ENCODE measurements at places on chromosomes 3 and 15.

DNA sequence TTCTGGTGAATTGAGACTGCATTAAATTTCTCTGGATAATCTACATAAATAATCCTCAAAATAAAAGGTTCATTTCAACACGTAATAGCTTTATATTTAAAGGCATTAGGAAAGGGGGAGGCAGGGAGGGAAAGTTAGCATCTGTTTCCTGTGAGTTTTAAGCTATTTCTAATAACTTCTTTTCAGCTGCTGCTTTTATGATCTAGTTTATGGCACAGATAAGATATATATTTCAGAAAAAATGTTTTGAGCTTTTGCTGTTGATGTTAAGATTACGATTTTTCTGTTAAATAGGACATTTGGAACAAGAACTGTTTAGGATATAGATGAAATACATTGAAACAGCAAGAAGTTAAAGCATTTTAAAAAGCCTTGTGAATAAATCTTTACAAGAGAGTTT, 30.0 kb downstream of the UBE2E1 start:
- DNase-seq, result no peak

DNA sequence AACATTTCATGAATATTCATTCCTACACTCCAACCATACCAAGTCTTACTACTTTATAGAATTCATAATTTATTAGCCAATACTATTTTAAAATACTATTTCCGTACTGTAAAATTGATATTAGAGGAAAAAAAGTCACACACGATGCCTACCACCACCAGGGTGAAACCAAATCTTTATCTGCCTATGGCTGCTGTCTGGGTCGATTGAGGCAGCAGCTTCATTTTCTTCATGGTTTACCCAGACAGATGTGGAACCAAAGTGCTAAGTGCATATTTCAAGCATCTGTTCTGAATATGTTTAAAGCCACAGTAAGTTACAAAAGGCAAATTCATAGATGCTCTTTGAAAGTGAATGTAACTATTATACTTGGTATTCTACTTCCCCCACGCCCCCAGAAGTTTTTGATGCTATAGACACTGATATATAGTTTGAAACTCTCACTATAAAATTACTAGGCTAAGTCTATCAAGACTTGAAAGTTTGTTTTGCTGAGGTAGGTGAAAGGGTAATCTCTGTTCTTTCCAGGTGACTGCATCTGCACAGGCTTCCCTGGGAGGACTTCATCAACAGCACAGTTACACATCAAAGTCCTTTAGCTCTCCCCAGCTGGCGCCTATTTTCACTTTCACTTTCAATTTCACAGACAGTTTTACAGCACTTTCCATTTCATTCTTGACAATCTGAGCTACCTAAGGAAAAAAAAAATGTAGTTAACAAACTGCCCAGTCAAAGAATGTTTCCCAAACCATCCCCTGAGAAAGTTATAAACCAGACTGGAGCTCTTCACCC, 113.9 kb downstream of the POLQ start:
- peak; percentile 76 for DNase-seq

GRCh38 chr3:157311633-157312375, 124.8 kb upstream of the PTX3 start:
- peak; percentile 92 for DNase-seq

GRCh38 chr15:55255714-55256113, 33.9 kb downstream of the RAB27A start:
- DNase-seq, result no peak

- no peak for DNase-seq
These were observed 264.4 kb upstream of the KCNMB2 start for GRCh38 chr3:178271740-178272387.

- no peak for DNase-seq
These were observed 7.3 kb downstream of the CCDC14 start for GRCh38 chr3:123953735-123954134.

- DNase-seq, result no peak
These were observed 181.1 kb downstream of the LRTM1 start for GRCh38 chr3:54746722-54747121.

DNA sequence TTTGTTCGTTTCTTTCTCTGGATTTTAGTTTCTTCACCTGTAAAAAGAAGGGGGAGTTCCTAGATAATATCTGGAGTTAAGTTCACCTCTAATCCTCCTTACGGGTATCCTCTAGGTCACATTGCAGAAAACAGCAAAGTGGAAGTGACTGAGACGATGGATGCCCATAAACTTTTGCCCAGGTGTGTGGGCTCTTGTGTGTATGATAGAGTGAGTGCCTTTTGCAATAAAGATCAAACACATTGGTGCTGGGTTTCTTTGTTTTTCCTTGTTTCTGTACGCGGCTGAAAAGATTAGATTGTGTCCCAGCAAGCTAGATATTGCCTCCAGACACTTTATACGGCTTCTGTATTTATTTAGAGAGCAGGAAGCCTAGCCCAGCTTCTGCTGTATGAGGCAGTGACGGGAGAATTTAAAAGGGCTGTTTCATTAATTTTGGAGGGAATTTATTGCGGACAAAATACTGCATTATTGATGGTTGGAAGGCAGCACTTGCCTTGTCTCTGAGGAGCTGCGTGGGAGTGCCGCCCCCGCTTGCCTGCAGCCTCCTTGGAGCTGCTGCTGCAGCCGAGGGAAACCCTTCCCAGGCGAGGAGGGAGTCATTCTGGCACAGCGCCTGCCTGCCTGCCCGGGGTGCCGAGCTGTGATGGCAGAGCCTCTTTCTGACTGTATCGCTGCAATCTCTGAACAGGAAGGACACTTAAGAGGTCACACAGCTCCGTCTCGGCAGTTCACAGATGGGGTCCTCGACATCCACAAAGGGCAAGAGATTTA, 38.5 kb downstream of the PYDC2 start:
- DNase-seq, result peak; percentile 61

GRCh38 chr15:97984157-97984556, 23.7 kb downstream of the ARRDC4 start:
- no peak for DNase-seq

DNA sequence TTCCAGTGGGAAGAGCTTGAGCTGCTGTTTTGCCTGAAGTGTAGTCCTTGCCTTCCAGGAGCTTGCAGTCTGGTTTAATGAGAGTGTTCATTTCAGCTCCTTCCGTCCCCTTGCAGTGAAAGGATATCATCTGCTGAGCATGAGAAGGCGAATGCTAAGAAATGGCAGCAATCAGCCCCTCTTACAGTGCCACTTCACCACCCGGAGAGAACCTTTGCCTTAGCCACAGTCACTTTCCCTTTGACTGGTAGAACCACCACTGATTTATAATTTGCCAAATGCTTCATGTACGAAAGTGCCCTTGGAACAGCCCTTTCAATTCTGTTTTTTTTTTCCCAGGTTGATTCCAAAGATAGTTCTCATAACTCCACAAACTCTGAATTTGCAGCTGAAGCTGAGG, 11.5 kb downstream of the TATDN2 start:
- no peak for DNase-seq

DNA sequence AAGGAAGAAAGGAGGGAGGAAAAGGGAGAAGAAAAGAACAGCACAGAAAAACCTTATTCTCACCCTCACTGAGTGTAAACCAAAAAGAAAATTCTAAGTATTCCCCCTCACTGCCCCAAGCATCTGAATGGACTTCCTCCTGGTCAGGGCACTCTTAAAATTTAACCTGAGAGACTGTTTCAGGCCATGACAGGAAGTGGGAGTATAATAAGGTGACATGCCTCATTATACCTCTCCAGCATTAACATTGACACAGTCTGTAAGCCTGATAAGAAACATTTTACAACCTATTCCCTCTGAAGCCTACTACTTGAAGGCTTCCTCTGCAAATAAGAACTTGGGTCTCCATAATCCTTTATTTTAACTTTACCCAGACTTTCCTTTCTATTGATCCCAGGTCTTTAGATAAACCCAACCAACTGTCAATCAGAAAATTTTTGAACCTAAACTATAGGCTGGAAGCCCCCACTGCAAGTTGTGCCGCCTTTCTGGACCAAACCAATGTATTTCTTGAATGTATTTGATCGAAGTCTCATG, 41.7 kb downstream of the SLCO2A1 start:
- no peak for DNase-seq

DNA sequence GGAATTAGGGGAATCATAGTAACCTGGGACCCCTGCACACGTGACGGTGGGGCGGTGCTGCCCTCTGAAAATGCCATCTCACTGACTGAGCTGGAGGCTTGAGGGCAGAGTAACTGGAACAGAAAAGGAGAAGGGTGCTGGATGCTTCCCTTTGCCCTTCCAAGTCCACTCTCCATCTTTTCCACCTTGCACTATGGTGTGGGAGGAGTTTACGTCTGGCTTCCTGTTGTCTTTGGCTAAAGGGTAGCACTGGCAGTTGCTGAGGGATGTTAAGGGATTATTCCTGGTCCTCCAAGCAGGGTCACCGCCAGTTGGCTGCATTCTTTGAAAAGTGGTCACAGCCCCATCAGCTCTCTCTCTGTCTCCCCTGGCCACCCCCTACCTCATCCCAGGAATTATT, 129.4 kb upstream of the SNTN start:
- no peak for DNase-seq

DNA sequence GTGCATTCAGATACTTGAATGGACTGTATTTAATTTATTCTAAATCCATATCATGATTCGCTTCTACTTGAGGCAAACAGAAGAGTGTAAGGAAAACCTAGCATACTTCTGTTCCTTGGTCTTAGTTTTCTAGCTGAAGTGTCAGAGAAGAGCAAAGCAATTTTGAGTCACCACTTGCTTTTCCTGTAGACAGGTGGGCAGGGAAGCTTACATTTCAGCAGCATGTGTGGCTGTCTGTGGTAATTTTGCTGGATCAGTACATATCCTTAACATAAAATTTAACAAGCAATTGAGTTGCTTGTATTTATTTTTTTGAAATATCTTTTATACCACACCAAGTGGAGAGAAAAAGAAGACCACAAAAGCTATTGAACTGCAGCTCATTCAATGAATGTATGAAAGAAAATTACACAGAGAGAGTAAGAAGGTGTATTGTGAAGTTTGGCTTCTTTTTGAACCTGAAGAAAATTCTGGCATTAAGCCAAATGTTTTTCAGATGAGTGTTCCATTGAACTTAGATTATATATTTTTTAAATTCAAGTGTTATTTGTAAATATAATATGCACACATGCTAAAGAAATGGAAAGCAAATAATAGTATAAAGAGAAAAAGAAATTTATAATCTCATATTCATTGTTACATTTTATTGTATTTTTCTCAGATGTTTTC, 747.6 kb downstream of the NAALADL2 start:
- DNase-seq, result no peak

DNA sequence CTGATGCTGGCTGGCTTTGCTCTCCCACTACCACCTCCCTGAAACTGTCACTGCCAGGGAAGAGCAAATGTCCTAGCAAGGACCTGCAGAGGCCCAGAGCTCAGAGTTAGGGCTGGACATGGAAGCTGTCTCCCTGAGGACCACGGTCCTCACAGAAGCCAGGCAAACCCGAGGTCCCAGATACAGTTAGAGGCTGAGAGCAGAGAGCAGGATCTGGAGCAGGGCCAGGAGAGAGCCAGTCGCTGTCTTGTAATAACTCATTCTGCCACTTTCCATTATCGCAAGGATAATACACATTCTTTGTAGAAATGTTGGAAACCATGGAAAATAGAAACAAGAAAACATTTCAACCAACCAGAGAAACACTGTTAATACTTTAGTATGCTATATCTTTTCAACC, 10.1 kb downstream of the GHSR start:
- DNase-seq, result no peak

- DNase-seq, result peak; percentile 78
These were observed 7.9 kb upstream of the SRP14 start for GRCh38 chr15:40046721-40047414.

DNA sequence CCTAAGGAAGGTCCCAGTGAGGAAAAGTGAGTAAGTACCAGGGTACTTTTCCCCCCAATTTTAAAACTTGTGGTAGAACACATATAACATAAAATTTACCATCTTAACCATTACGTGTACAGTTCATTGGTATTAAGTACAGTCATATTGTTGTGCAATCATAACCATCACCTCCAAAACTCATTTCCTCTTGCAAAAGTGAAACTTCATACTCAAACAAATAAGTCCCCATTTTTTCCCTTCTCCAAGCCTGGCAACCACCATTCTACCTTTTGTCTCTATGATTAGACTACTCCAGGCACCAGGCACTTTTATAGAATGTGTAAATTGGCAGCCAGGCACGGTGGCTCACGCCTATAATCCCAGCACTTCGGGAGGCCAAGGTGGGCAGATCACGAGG, 12.2 kb downstream of the PRC1 start:
- DNase-seq, result no peak

DNA sequence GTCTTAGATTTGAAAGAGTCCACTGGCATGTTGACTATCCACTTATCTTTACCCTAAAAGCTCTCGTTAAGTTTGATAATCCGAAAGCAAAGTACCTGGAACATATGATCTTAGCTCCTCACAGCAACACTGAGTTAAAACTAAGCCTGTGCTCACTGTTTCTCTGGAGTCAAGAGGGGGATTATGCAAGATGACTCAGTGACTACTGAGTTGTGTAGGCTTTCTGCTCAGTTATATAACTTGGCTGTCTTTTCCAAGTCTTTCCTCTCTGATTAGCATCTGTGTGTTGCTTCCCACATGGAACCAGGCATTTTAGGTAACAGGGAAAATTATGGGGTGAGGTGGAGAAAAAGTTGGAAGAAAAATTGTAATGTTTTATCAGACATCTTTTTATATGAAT, 31.2 kb upstream of the MYO5C start:
- no peak for DNase-seq

DNA sequence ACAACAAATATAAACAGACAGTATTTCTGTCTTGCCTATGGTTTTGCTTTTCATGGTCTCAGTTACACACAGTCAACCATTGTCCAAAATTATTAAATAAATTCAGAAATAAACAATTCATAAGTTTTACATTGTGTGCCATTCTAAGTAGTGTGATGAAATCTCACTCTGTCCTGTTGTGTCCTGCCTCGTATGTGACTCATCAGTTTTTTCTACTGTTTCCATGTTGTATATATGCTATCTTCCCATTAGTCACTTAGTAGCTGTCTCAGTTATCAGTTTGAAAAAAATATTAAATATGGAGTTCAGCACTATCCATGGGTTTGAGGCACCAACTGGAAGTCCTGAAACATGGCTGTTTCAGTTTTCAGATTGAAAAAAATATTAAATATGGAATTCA, 282.4 kb upstream of the GRM7 start:
- no peak for DNase-seq

DNA sequence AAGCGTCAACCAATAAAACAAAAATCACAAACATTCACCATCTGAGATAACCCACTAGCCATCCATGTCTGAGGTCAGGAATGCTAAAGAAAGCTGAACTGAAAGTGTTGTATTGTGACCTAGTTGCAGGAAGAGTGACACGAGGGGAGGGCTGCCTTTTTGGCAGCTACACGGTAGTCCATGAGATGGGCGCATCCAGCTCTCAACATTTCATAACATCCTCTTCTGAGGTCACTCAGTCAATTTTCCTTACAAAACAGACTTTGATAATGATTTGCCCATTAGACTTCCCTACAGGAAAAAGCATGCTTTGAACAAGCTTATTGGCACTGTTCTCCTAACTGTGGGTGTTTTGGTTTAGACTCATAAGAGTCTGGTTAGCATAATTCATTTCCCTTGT, 15.4 kb upstream of the SHF start:
- no peak for DNase-seq

DNA sequence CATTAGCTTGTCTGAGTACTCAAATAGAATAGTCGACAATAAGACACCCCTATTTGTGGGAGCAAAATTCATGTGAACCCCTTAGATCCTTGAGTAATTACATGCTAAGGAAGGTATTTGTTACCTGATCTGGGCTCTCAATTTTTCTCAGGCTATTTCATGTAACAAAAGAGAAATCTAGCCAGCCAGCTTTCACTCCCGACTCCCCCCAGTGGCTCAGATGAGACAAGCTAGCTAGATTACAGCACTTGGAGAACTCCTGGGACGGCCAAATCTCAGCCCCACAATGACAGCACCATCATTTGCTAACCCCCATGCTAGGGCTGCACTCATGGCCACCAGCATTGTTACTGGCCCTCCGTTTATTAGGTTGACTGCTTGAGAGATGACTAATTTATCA, 41.3 kb downstream of the GLDN start:
- DNase-seq, result peak; percentile 56
